Mesendoderm (in vitro differentiated cells): ENCODE measurements at places on chromosomes 16 and 17.

- peaks cover 10% of the 10 kb centered on the region for H3K4me1 ChIP-seq
- H3K27ac ChIP-seq, result peak overlapping the region; percentile 92
- H3K36me3 ChIP-seq, result no peaks in the 10 kb centered on the region
These were observed 24.9 kb upstream of the RFFL start for GRCh38 chr17:35088356-35088880.

DNA sequence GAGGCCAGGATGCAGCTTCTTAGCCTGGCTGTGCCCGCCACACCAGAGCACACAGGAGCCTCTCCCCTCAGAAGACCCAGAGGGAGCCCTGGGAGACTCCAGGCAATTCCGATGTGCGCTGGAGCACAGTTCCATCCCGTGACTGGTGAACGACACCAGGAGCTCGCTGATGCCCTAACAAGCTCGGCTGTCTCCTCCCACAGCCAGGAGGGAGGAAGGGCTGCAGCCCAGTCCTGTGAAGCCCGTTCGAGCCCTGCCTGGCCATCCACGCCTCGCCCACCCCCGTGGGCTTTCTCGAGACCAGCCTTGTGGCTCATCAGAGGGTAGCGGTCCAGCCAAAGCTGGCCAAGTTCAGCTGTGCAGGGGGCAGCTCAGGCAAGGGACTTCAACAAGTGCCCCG is 21.8 kb upstream of the RASD1 start:
- no peaks in the 10 kb centered on the region for H3K36me3 ChIP-seq
- no peak for DNase-seq
- H3K27ac ChIP-seq, result no peak overlapping the region
- H3K4me3 ChIP-seq, result no peak overlapping the region
- H3K4me1 ChIP-seq, result peaks cover under 1% of the 10 kb centered on the region
- H3K27me3 ChIP-seq, result no peaks in the 10 kb centered on the region

DNA sequence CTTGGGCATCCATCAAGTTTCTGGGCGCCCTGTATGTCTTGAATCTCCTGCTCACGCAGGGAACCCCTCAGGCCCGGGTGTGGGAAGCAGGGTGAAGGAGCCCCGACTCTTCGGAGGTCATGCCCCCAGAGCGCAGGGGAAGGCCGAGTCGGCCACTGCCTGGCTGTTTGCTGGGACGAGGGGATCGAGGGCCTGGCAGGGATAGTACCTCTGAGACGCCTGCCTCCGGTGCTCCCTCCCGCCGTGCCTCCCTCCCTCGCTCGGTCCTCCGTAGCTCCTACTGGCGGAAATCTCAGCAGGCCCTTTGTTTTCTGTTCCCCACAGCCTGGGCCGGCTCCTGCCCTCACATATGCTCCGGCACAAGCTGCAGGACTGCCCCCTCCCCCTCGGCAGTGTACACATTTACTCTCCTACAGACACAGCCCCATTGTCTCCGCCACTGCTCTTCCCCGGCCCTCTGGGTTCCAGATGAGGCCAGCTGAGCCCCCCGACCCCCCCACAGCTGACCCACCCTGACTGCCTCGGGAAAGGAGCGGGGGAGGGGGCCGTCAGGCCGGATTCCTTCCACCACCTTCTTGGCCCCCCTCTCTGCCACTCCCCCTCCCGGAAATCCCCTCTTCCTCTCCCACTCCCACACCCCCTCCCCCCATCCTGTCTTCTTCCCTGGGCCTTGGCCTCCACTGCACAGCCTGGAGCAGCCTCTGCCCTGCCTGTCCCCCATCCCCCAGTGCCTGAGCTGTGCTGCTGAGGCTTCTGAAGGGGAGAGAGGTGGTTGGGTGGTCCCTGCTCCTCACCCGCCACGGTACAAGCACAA is 1.4 kb downstream of the TRAF4 start:
- peak overlapping the region; percentile 83 for H3K27ac ChIP-seq
- peak; percentile 87 for DNase-seq
- H3K4me3 ChIP-seq, result peak overlapping the region; percentile 41
- peaks cover 11% of the 10 kb centered on the region for H3K4me1 ChIP-seq
- H3K36me3 ChIP-seq, result peaks cover 26% of the 10 kb centered on the region

- no peaks in the 10 kb centered on the region for H3K36me3 ChIP-seq
- no peaks in the 10 kb centered on the region for H3K4me1 ChIP-seq
- DNase-seq, result no peak
- no peak overlapping the region for H3K4me3 ChIP-seq
These were observed 418.4 kb upstream of the PMFBP1 start for GRCh38 chr16:72590151-72590937.

DNA sequence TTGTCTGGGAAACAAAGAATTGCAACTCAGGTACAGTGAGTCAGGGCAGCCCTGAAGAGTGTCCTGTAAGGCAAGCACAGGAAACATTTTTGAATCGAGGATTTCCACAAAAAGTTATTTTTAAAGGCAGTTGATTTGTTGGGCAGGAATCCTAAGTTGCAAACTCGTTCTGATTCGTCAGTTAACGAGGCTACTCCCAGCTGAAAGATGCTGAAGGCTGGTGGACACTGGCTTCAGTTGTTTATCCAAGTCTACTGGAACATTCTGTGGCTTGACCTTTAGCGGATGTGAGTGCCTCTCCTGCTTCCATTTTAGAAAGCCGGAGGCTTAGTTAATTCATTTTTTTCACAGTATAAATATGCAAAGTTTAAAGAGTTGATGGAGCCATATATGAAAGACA is 84.2 kb downstream of the KCNJ12 start:
- DNase-seq, result no peak
- H3K36me3 ChIP-seq, result no peaks in the 10 kb centered on the region
- H3K27me3 ChIP-seq, result no peaks in the 10 kb centered on the region
- no peak overlapping the region for H3K4me3 ChIP-seq

GRCh38 chr17:63578027-63578768 is 22.5 kb upstream of the TACO1 start:
- H3K36me3 ChIP-seq, result peaks cover 1% of the 10 kb centered on the region
- H3K27ac ChIP-seq, result no peak overlapping the region
- no peaks in the 10 kb centered on the region for H3K27me3 ChIP-seq
- DNase-seq, result no peak

DNA sequence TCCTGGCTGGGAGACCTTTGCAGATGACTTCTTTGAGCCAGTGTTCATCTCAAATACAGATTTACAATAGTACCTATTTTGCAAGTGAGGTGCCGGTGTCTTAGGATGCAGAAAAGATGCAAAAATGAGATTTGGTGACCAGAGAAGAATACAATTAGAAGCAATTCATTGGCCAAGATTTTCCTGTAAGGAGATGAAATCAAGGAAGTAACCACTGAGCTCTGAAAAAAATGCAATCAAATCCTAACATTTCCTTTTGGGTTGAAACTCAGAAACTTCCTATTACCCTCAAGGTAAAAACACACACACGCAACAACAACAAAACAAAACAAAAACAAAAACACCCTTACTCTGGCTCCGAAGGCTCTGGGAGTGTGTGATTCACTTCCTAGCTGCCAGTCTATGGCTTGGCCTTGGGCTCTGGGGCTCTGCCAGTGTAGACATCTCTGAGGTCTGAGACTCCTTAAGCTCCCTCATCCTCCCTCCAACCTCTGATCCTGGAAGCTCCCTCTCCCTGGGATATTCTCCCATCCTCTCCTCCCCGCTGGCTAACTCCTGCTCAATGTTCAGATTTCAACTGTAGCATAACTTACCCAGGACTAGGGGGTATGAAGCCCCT is 16.8 kb upstream of the MT4 start:
- DNase-seq, result no peak
- H3K27ac ChIP-seq, result no peak overlapping the region
- H3K4me3 ChIP-seq, result no peak overlapping the region
- H3K36me3 ChIP-seq, result no peaks in the 10 kb centered on the region

- no peak overlapping the region for H3K27ac ChIP-seq
- no peak overlapping the region for H3K4me3 ChIP-seq
- H3K36me3 ChIP-seq, result no peaks in the 10 kb centered on the region
- DNase-seq, result no peak
- H3K4me1 ChIP-seq, result no peaks in the 10 kb centered on the region
These were observed 46.4 kb downstream of the RAB11FIP4 start for GRCh38 chr17:31437720-31438400.

- H3K4me3 ChIP-seq, result peak overlapping the region; percentile 19
- H3K27me3 ChIP-seq, result no peaks in the 10 kb centered on the region
- H3K4me1 ChIP-seq, result peaks cover 1% of the 10 kb centered on the region
- no peak overlapping the region for H3K27ac ChIP-seq
- peak; percentile 82 for DNase-seq
These were observed 142.8 kb downstream of the GRIN2A start for GRCh38 chr16:10039220-10040096.

GRCh38 chr17:49576917-49577649 is 1.4 kb downstream of the NXPH3 start:
- no peak overlapping the region for H3K27ac ChIP-seq
- no peak for DNase-seq
- H3K4me1 ChIP-seq, result peaks cover 1% of the 10 kb centered on the region
- peak overlapping the region; percentile 70 for H3K4me3 ChIP-seq
- no peaks in the 10 kb centered on the region for H3K36me3 ChIP-seq

DNA sequence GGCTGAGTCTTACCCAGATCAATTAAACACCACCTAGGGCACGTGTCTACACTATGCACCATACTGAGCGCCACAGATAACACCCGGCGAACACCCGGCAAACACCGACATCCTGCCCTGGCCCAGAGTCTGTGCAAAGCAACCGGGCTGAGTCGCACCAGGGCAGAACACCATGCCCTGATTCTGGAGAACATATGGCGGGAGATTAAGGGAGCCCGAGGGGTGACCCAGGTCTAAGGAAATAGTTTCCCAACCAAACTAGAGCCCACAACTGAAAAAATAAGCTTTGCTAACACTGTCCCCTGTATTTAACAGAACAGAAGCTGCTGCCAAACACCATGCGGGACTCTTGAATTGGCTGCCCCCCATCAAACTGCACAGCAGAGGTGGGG is 22.1 kb downstream of the MYO18A start:
- no peak for DNase-seq
- no peaks in the 10 kb centered on the region for H3K36me3 ChIP-seq
- peaks cover 15% of the 10 kb centered on the region for H3K4me1 ChIP-seq
- no peak overlapping the region for H3K27ac ChIP-seq
